ENCODE measurements at places on chromosomes 16 and 17.

DNA sequence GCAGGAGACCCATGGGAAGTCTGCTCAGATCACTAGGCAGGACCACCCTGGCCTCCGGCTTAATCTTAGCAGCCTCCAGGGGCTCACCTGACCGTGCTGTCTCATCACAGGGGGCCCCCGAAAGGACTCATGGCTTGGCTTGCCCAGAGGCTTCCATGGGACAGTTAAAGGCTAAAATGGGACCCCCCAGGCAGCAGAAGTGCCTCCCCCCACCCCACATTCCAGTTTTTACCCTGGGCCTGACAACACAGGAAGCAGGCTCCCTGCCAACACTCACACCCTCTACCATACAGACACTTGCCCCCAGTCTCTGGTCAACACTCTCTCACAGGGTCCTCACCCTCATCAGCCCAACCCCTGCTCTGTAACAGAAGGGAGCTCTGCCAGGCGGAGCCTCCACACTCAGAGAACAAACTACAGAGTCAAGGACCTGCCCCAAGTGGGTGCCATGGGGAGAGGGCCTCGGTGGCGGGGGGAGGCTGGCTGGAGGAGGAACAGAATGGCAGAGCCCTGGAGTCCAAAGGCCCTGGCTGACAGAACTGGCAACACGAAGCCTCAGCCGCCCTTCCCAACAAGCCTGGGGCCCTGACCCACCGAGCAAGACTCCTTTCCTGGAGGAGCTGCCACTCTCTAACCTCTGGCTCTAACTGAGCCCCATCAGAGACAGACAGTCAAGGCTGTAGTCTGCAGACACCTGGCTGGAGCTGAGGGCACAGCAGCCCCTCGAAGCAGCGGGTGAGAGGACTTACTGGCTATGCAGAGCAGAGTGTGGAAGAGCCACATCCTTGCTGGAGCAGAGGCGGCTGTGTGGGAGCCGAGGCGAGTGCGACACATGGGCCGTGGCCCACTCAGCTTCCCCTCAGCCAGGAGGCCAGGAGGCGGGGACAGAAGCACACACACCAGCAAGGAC is at the start of gene ITGAE:
TSS of gene ITGAE (minus strand) at position 827 of the 910 bp plus-strand sequence. CDS start at position 783, 44 bp downstream.
- no peak for DNase-seq

- no peak for DNase-seq
Observed at GRCh38 chr17:81117672-81118198, 47.6 kb upstream of the PVALEF start.

GRCh38 chr17:36602030-36602748 is 806 bp downstream of the MRM1 start:
- no peak for DNase-seq

GRCh38 chr17:36880268-36880905 is 56.9 kb upstream of the LHX1 start:
- no peak for DNase-seq

DNA sequence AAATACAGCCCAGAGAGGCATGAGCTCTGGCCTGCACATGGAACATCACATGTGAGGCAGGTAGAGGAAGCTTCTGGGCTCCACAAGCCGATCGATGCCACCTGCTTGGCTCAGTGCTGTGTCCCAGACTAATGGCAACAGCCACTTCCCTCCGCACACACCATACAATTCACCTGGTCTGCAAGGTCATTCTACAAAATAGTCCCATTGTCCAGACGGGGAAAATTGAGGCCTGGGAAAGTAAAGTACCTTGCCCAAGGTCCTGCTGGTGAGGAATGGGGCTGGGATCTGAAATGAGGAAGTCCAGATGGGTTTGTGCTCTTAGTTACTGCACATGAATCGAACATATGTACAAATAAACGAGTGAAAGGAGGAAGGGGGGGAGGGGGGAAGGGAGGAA is 88.0 kb downstream of the LITAF start:
- DNase-seq: no peak

GRCh38 chr17:51741458-51741857 is 417.1 kb downstream of the CA10 start:
- no peak for DNase-seq

DNA sequence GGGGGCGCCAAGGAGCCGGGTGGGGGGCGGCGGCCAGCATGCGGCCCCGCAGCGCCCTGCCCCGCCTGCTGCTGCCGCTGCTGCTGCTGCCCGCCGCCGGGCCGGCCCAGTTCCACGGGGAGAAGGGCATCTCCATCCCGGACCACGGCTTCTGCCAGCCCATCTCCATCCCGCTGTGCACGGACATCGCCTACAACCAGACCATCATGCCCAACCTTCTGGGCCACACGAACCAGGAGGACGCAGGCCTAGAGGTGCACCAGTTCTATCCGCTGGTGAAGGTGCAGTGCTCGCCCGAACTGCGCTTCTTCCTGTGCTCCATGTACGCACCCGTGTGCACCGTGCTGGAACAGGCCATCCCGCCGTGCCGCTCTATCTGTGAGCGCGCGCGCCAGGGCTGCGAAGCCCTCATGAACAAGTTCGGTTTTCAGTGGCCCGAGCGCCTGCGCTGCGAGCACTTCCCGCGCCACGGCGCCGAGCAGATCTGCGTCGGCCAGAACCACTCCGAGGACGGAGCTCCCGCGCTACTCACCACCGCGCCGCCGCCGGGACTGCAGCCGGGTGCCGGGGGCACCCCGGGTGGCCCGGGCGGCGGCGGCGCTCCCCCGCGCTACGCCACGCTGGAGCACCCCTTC is 484 bp downstream of the FZD2 start:
- peak; percentile 19 for DNase-seq

All from NCI-H748 treated with DMSO at 0.1 percent for 48 hours (cell line).